ENCODE measurements at places on chromosomes 1 and 21.
A peak's percentile ranks its signal among the peaks of the same experiment; 100 is the strongest.

- DNase-seq = no peak
Measured at GRCh38 chr1:20987831-20988825, 188.6 kb downstream of the EIF4G3 start.

DNA sequence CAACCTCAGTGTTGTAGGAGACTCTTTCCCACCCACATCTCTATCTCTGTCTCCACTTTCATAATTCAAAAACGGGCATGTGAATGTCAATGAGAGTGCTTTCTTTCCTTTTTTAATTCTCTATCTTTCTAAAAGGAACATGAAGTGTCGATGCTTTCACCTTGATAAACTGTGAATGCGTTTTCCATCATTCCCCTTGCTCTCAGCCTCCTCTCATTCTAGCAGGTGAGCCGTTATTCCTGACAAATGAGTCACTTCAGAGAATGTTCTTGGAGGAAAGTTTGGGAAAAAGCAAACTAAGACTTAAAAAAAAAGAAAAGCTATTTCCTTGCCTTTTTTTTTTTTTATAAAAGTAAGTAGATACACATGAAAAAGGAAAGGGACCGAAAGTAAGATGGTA, 226.0 kb upstream of the C1orf87 start:
- DNase-seq = no peak

DNA sequence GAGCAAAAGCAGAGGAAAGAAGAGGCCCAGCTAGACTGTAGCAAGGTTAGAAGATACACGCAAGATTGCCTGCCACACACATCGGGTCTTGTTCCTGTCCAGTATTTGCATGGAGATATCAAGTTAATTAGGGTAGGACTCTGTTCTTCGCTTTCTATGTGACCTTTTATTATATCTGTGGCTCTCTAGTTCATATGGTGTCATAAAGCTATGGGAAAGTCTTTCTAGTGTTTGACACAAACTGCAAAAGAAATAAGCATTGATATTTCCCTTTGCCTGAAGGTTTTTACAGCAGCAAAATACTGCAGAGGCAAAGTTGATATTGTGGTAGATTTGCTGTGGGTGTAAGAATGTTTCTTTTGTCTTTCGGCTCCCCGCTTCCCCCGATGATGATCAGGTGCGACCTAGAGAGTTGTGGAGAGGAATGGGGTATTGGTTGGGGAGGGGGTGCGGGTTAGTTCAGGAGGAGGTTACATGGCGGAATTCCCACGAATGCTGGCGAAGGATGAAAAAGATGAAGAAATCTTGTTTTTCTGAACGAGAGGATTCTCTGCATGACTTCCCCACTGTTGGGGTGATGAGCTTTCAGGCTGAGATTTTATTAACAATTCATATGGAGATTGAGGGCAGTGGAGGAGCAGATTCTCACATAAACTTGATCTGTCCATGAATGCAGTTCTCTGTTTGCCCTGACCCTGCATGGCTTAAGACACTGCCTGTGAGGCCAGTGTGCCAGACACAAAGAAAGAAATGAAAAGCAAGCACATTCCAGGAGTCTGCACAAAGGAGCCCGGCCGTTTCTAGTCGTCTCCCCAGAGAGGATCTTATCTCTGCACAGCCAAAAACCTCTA, 550.2 kb downstream of the USP25 start:
- no peak for DNase-seq

DNA sequence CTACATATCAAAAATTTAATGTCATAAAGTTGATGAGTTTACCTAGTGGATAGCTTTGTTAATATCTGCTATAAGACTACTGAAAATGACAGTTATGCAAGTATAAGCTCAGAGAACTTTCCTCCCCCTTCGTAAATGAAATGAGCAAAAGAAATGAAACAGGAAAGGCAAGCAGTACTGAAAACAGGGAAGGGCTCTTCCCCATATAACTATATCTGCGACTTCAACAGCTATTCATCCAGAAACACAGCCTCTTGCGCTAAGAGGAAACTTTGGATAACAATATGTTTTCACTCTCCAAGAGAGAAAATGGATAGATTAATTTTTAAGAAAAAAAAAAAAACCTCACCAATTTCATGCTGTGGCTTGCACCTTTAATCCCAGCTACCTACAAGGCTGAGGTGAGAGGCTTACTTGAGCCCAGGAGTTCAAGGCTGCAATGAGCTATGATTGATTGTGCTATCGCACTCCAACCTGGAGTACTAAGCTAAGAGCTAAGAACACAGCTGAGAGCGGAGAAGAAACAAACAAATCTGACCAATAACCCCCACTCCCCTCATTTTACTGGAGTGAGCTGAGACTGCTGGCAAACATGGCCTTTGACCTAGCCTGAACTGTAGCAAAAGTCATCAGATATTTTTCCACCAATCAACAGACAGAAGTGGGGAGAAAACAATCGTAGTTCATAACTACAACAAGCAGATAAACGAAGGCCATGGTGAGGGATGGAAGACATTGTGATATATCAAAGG, 29.0 kb downstream of the METTL18 start:
- DNase-seq = no peak

DNA sequence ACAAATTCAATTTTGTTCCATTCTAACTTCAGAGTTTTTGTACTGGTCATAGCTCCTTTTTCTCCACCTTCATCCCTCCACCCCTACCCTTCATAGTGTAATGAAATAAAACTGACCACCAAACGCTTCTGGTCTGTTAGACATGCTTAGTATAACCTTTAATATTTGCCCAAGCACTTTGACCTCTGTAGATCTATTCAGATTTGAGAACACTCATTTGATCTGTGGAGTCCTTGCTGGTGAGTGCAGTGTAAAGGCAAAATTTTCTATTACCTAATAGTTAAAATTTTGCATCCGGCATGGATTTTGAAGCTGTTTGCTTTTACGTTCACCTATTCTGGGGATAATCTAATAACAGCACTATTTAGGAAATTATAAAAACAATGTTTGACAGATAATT, 41.2 kb downstream of the TMEM200B start:
- no peak for DNase-seq

DNA sequence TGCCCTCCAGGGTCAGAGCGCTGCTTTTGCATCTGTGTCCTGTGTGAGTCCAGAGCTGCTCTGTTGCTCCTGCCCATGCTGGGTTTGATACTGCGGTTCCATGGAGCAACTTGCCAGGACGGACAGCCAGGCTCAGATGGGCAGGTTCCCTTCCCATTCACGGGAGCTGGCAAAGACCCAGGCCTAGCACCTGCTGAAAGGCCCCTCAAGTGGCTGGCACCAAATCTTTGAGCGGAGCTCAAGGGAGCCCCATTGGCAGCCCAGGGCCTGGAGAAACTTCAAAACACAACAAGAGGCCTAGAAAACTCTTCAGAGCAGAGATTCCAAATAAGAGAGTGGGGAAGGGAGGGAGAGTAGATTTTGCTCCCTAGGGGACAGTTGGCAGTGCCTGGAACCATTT, 97.2 kb downstream of the ACTL8 start:
- DNase-seq = no peak

DNA sequence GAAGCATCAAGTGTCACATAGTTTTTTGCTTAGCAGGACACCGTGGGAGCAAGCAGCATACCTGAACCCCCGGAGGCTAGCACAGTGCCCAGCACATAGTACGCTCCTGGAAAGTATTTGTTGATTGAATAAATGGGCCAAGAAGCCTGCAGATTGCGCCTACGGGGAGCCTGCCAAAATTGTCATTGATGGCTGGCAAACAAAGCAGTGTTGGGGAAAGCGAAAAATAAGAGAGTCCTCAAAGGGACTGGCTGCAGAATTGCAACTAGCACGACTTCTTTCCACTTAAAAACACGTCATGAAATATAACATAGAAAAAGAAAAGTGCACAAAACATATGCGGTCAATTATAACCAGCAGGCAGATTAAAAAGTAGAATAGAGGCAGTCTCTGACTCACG, 125.2 kb upstream of the GALNT2 start:
- DNase-seq = no peak

- no peak for DNase-seq
Measured at GRCh38 chr1:112507921-112508277, 866 bp upstream of the WNT2B start.

DNA sequence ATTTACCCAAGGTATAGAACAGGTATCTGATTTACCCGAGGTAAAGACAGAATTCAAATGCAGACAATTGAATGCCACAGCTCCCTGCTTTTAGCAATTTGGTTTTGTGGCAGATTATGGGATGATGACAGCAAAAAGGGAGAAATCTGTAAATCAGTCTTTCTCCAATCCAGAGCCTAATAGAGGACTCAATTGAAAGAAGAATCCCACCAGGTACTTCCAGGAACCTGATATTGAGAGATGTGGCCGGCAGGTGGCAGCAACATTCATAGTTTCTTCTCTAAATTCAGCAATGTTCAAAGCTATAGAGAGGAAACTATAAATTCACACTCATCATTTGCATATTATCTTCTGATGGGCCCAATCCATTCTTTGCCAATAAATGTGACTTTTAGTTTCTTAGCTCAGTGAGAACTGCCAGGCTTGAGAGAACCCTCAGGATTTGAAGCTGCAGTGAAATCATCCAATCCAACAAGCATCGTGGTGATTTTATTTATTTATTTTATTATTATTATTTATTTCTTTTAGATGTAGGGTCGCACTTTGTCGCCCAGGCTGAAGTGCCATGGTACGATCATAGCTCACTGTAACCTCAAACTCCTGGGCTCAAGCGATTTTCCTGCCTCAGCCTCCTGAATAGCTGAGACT, 9.8 kb upstream of the PHACTR4 start:
- peak; percentile 86 for DNase-seq

DNA sequence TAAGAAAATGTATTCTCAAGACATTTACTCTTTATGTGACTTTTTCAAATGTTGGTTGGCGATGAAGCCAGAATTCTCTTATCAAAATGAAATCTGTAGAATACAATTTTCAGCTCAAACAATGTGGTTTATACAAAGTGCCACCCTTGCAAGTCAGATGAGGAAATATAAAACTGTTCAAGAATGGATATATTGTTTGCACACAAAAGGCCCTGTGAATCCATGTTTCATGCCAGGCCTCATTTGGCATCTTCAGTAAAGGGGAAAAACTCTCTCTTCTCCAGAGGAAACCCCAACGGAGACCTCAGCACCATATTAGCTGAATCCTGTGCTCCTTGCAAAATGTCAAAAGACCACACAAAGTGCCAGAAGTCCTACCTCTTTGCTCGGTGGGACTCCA, 310.4 kb downstream of the RRAGC start:
- no peak for DNase-seq

- peak; percentile 9 for DNase-seq
Measured at GRCh38 chr1:37553598-37553926, 531 bp downstream of the SNIP1 start.

- no peak for DNase-seq
Measured at GRCh38 chr1:170200161-170200560, 54.4 kb downstream of the NTMT2 start.

- DNase-seq = peak; percentile 53
Measured at GRCh38 chr1:1014799-1015681, 1.7 kb downstream of the ISG15 start.

- DNase-seq = peak; percentile 63
Measured at GRCh38 chr1:154485106-154485505, 16.9 kb upstream of the TDRD10 start.

DNA sequence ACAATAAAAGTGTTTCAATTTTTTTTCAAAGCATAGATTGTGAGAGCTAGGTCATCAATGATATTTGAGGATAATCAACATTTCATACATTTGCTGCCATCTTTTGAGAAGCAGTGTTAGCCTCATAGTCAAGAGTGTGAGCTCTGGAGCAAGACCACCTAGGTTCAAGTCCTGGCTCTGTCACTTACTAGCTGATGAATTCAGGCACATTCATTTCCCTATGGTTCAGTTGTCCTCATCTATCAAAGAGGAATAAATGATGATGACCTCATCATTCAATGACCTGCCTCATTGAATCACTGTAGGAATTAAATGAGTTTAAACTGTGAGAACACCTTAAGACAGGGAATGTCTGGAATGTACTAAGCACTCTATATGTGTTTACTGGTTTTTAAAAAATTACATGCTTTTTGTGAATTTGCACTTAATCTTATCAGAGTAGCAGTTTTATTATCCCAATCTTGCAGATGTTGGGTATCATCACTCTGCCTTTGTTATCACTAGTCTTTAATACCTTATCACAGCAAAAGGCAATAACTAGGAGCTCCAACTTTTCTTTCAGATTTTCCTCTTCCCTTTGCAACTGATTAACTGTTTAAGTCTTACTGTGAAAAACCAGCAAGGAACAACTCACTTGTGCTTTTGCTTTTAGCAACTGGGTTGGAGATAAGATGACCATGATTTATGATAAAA, 47.4 kb downstream of the SLC30A10 start:
- DNase-seq = no peak

- DNase-seq = no peak
Measured at GRCh38 chr21:28112511-28112910, 880.2 kb downstream of the LTN1 start.

DNA sequence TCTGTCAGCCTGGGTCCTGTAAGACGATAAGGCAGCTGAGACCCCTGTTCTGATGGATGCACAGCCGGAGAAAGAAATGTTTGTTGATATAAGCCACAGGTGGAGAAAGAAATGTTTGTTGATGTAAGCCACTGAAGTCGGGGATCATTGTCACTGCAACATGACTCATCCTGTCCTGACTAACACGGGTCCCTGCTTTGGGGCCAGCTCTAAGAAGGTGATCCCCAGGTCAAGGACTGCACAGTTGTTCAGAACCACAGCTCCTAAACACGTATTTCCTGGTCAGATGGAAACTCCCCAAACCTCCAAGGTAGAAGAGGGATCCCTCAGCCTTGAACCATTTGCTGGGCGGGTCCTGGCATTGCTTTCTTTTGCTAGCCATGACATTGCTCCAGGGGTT, 86.4 kb upstream of the IGSF21 start:
- no peak for DNase-seq

GRCh38 chr21:31848326-31848985, 24.4 kb upstream of the HUNK start:
- no peak for DNase-seq

DNA sequence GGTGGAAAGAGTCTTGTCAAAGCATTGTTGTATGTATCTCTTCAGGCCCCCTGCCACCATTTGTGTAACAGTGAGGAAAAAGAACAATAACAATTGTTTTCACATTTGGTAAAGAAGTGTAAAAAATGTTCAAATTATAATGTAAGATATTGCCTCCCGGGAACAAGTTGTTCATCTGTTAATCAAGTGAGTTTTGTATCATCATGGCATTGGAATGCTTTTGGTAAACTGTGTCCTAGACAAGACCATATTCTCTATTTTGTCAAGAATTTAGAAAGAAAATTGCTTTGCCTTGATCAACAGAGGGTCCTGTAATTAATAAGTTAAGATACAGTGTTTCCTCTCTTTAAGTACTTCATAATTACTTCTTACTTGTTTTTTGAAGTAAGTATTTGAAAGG, 692.0 kb upstream of the NR5A2 start:
- no peak for DNase-seq

All from common myeloid progenitor, CD34-positive (primary cell).